BJ (cell line): ENCODE measurements at places on chromosomes 2 and 18.
A peak's percentile ranks its signal among the peaks of the same experiment; 100 is the strongest.

DNA sequence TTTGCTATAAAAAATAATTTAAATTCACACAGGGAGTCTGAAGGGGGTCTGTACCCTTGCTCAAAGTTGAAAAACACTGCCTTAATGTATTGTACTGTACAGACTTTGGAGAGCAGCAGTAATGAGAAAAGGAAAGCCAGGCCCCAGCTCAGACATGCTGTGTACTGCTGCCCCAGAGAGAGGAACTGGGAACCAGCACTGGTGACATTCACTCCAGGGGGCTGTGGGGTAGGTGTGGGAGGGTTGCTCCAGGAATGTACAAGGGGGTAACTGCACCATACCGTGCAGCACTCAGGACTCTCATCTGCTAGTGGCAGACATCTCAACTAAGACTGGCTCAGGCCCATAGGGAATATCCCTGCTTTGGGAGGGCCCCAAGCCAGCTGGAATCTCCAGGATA lies 146.0 kb upstream of the RMP24 start:
- no peak for DNase-seq

GRCh38 chr2:132503701-132504100 lies 87.1 kb downstream of the GPR39 start:
- peak; percentile 10 for DNase-seq

DNA sequence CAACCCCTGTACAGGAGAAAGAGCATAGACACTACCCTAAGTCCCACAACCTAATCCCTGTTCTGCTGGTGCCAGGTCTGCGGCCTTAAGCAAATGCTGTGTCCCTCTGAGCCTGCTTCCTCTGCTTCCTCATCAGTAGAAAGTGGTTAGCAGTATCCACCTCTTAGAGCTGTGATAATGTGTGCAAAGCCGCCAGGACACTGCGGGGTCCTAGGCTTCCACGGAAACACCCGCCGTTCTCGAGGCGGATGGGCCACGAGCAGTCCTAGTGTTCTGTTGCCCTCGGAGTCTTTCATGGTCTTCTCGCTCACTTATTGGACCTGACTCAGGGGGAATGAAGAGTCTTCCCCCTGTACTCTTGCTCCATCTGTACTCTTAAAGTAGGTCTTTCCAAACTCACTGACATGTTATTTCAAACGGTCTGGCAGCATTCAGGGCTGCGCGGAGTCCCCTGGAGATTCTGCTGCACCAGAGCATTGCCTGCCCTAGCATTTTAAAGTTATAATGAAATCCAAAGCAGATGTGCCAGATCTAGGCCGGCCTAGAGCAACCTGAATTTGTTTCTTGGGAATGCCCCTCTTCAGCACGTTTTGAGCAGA lies 107.2 kb upstream of the ZNF236 start:
- no peak for DNase-seq

DNA sequence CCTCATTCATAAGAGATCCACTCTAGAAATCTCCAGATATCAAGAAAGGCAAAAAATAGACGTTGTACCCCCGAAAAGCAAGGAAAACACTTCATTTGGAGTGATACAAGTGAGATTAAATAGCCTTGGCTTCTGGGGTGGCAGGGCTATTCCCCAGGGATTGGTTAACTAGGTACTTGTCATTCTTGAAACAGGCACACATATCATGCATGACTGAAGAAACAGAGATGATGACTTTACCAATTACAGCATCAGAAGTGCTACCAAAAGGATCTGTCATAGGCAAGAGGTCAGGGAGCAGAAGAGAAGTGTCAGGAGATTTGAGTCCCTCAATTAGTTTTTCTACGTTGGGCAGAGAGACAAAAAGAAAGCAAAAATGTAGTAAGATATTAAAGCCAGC lies 45.2 kb upstream of the NFU1 start:
- DNase-seq, result no peak

DNA sequence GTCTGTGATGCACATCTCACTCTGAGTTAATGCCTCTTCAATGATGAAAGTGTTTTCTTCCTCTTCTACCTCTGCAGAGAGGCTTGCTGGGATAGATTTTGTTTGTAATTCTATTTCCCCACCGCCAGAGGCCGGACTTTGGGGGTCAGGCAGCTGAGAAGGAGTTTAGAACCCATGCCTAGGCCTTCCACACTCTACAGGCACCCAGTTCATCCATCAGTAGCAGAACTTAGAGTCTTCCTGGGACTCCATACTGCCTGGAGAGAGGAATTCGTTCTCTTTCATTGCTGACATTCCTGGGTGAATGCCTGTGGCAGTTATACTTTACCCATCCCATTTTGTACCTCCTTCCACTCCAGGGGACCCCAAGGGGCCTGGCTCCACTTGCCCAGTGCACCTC lies 9.1 kb downstream of the TPRKB start:
- DNase-seq, result no peak

DNA sequence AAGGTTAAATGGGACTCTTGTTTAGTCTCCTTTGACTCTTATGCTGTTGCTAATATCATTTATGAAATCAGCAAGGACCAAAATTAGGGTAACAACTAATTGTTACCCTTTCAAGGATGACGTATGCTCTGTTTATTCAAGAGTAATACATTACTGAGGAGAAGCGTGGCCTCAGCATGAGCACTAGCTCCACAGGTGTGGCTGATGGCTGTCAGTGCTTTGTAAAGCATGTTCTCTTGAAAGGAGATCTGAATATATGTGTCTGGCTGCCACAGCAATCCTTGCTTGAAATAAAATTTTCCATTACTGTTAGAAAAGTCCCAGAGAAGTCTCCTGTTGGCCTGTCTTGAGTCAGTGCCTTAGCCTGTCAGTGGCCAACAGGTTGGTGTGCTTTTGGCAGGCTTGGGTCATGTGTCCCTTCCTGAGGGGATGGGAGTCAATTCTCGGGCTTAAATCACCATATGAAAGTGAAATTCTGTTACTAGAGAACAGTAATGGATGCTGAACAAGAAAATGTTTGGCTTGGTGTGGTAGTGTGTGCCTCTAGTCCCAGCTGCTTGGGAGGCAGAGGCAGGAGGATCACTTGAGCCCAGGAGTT lies 32.7 kb downstream of the ABI2 start:
- DNase-seq, result no peak

DNA sequence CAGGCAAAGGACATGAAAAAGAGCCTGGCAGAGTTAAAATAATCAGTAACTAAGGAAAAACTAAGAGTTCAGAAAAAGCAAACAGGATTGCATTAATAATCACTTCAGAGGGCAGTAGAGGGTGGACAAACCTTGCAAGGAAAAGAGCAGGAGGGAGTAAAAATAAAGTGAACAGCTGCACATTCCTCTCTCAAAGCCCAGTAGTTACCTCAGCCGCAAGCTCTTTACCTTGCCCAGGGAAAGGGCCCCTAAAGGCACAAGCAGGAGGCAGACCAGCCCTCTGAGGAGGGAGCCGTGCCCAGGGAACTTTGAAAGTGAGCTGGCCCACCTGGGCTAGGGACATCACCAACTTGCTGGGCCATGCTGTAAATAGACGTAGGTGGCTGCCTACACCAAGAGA lies 196.9 kb downstream of the C1D start:
- DNase-seq, result no peak

DNA sequence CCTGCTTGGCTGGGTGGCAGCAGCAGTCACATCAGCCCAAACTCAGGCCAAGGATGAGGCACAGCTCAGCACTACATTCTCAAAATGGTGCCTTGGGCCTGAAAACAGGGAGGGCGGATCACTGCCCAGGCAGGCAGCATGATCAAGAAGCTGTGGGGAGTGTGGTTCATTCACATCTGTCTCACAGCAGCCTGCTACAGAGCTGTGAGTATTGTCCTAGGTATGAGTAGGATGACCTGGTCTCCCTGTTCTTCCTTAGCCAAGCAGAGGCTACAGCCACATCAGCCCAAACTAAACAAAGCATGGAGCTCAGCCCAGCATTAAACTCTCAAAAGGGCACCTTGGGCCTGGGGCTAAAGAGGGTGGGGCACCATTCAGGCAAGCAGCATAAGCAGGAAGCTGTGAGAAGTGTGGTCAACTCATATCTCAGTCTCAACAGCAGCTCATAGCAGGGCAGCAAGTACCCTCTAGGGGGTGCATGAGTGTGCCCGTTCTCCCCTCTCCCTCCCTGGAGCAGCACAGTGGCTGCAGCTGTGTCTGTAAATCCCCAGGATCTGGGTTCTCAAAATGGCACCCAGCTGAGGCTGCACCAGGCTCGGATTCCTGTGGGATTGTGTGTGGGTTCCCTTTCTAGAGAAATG lies 139.6 kb downstream of the TRABD2A start:
- no peak for DNase-seq

DNA sequence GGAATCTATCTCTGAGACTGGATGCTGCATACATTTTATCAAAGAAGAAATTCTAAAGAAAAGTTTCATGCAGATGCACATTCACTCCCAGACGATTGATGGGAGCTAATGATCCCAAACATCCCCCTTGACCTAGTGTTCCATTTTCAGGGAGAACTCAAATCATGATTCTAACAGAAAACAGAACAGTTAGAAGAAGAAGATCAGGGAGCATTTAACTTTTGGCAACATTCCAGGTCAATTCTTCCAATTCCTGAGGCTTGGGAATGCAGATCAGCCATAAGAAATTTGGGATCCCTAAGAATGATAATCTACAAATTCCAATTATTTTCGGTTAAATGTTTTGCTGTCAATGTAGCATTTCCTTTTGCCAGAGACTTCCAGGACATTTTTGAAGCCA lies 96.6 kb downstream of the CPO start:
- DNase-seq, result no peak

DNA sequence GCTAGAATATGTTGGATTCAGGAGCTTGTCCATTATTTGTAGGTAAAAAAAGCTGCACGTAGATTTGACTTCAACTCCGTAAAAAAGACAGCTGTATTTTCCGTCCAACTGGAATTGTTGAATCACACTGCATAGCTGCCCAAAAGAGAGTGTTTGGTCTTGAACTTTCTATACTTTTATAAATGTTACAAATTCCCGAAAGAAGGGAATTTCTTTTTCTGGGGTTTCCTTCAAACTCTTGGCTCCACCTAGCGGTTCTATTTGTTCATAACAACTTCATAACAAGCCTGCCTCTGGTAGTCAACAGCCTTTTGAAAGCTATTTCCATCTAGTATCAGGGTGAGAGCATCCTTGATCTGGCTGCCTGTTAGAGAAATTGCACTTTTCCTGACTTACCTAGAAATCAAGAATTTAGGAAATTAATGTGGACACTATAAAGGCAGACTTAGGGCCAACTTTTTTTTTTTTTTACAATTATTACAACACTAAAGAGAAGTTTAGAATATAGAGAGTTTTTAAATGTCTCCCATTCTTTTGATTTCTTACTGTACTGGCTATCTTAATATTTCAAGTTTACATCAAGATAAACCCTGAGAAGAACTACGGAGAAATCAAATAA lies 48.1 kb downstream of the TMEM185B start:
- DNase-seq, result peak; percentile 2

DNA sequence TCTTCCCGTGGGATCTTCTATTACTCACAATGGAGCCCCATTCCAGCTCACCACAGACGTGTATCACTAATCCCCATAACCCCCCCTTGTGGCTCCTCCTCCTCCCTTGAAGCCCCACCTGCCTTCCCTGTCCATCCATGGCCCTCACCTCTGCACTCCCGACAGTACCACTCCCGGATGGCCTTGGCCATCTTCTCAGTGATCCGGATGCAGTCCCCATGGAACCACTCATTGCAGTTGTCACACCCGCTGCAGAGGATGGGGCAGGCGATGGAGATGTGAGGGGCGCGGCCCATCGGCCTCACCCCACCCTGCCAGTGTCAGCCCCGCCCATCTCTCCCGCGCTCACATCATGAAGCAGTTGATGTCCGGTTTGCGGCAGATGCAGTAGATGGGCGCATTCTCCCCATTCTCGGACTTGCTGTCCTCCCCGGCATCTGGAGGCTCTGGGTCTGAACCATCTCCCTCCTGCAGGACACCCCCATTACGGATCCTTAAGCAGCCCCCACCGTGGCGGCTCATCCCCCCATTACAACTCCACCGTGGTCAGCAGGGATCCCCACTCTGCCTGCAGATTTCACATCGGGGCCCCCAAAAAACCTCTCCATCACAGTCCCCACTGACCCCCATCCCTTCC lies 983 bp downstream of the CXXC1 start:
- no peak for DNase-seq

DNA sequence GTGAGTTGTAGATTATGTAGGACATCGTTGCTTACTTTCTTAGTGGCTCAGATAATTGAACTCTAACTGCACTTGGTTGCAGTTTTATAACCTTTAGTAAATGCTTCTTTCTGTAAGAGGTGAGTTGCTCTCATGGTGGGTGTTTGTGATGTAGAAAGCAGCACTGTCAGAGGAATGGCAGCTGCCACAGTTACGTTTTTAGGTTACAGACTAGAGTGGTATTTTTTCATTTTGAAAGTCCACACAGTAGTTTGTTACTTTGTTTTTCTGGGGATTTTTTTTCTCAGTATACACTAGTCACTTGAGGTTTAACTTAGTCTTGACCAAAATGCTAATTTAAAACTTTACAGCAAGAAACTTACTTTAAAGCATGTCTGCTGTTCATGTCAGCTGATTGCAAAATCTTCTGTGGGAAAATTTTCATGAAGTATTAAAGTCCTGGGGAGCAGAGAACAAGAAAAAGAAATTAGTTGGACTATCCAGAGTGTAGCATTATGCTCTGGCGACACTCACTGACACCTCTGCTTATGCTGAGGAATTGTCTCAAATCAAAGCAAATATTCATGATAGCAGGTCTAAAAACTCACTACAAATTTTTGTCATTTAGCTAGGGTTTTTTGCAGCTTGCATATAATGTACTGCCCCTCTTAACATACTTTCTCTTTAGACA lies 14.8 kb downstream of the AFTPH start:
- no peak for DNase-seq

DNA sequence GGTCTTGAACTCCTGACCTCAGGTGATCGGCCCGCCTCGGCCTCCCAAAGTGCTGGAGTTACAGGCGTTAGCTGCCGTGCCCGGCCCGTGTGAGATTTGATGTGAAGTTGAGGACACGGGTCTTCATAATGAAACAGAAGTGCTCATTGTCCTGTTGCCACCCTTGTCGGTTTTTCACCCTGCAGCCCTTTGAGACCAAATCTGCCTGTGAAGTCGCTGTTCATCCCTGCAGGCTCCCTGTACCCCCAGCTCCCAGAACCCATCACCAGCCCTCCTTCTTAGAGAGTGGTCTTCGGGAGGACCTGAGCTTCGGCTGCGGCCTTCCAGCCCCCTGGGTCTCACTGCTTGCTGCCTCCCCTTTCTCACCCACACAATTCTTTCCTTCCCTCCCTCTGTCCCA lies 325.2 kb downstream of the GBX2 start:
- DNase-seq, result no peak

DNA sequence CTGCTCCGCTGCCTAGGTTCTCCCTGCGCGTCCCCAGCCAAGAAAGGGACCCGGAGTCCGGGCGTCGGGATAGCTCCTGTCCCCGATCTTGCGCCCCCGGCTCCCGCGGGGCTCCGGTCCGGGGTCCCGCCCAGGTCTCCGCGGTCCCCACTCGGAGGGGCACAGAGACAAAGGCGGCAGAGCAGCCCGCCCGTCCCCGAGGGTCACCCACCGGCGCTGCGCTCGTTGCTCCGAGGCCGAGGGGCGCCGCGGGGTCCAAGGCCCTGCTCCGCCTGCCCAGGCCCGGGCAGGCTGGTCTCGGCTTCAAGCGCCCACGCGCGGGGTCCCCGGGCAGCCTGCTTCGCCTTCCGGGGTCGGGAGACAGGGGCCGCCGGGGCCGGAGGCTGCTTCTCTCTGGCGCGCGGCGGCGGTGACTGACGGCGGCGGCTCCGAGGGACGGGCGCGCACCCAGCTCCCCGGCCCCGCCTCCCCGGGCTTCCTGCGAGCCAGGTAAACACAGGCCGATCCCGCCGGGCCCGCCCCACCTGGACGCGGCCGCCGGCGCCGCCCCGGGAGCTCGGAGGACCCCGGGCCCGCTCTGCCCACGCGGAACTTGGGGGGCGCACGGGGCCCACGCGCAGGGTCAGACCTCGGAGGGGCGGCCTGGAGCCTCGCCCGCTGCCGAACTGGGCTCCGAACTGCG lies at the start of gene MBP:
MBP (minus strand) TSS at position 415 of the 682 bp plus-strand sequence. CDS start 27,522 bp downstream, outside the sequence.
- no peak for DNase-seq

- no peak for DNase-seq
These were observed 347.6 kb upstream of the VRK2 start for GRCh38 chr2:57698935-57699449.
